Activated naive CD4-positive, alpha-beta T cell treated with anti-CD3 and anti-CD28 coated beads for 36 hours (primary cell): ENCODE measurements at places on chromosomes 5 and 9. TPM values are rescaled to one million over a fixed set of nuclear protein-coding genes. Genes with fewer than 3 reads are reported as not detected.

MACIR gene
- 5.5 TPM for total RNA-seq

SLC1A3 gene
- 0.86 TPM for total RNA-seq

DNA sequence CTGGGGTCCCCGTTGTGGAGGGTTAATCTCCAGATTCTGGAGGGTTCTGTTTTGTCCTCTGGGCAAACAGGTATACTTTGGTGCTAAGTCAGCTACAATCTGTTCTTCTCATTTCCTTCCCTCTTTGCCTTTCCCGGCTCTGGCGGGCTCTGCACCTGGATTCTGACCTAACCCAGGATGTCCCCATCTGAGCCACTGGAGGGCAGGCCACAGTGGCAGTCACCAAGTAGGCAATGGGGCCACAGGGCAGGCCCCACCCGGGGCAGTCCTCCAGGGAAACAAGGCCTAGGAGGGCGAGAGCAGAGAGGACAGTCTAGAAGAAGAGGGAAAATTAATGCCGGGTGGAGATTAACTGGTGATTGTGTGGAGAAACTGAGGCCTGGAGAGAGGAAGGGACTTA lies 40.4 kb upstream of the HRH2 start:
- peak; percentile 9 for DNase-seq

- no peak for DNase-seq
Measured at GRCh38 chr9:131670247-131671132, 69.4 kb downstream of the RAPGEF1 start.

- DNase-seq = no peak
Measured at GRCh38 chr5:177475563-177476427, 2.4 kb upstream of the DBN1 start.

GRCh38 chr5:123227216-123227615 lies 138.2 kb downstream of the PRDM6 start:
- DNase-seq = no peak

- no peak for DNase-seq
Measured at GRCh38 chr9:12862611-12863410, 88.0 kb downstream of the LURAP1L start.

DNA sequence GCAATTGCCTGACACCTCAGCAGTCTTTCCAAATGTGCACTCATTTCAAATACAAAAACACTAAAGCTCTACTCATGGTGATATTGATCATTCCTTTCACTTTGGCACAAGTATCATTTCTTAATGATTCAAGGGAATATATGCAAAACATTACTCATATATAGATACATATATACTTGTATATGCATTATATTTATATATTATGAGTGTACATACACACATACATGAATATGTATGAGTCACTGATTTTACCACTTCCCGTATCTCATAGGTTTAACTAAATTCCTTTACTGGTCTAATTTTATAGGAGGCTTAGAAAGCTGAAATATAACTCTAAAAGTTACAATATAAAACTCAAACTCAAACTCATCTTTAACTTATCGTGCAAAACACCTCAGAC lies 156.5 kb downstream of the CDH9 start:
- no peak for DNase-seq

GRCh38 chr5:35120715-35121114 lies 73.0 kb upstream of the AGXT2 start:
- no peak for DNase-seq

DNA sequence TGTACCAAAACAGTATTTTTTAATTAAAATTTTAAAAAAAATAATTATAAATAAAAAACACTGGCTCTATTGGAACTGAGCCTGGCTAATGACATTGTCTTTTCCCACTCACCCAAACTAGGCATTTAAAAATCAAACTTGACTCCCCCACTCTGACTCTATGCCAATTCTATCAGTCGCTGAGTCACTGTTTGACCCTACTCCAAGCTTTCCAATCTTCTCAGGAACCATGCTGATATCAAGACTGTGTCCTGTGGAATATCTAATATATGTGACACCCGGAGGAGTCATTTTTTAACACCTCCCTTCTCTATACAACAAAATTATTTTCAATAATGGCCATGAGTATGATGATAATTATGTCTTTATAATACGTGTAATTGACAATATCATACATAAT lies 171.6 kb upstream of the RASEF start:
- DNase-seq = no peak

GRCh38 chr9:21711504-21711903 lies 90.9 kb upstream of the MTAP start:
- DNase-seq = peak; percentile 39
